Stimulated activated CD4-positive, alpha-beta T cell treated with anti-CD3 and anti-CD28 coated beads, Interleukin-12 subunit alpha, Interleukin-12 subunit beta, amount 100 ng/mL, for 4 hours (primary cell): ENCODE measurements at places on chromosomes 6 and 20.

GRCh38 chr6:81304466-81304865 lies 448.0 kb downstream of the TENT5A start:
- no peak for DNase-seq

- no peak for DNase-seq
Measured at GRCh38 chr20:20856306-20856705, 143.9 kb upstream of the RALGAPA2 start.

GRCh38 chr6:33688006-33688405 lies 23.5 kb downstream of the UQCC2 start:
- DNase-seq, result no peak

DNA sequence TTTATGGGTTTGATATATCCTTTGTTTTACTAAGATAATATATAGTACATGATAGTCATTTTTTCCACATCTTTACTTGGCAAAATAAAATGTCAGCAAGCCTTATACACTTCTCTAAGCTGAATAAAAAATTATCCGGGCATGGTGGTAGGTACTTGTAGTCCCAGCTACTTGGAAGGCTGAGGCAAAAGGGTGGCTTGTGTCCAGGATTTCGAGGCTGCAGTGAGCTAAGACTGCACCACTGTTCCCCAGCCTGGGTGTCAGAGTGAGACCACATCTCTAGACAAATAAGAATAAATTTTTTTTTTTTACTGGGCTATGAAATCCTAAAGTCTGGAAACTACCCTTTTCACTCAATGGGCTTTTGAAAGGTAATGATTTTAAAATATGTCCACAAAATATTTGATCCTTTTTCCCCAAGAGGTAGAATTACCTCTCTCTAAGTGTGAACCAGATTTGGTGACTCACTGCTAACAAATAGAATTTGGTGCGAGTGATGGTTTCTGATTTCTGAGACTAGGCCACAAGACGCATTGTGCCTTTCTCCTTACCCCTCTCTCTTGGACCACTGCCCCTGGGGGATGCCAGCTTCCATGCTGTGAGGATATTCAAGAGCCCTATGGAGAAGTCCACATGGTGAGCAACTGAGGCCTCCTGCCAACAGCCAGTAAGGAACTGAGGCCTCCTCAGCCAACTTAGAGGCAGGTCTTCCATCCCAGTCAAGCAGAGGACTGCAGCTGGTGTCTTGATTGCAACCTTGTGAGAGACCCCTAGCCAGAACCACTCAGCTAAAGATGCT lies 84.2 kb upstream of the ZNFX1 start:
- DNase-seq, result no peak

DNA sequence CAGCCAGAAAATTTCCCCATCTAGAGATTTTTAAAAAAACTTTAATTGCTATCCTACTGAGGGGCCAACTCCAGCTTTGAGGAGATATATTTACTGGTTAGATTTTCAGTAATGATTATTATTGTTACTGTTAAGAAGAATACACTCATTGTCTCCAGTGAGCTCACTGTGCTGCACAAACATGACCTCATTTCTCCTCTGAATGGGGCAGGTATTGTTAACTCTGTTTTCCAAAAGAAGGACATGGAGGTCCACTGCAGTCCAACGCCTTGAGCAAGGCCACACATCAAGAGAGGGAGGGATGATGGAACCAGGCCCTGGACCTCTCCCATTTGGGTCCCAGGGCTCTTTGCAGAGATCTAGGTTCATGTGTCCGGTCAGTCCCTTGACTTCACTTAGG lies 13.9 kb upstream of the SCUBE3 start:
- DNase-seq, result no peak

DNA sequence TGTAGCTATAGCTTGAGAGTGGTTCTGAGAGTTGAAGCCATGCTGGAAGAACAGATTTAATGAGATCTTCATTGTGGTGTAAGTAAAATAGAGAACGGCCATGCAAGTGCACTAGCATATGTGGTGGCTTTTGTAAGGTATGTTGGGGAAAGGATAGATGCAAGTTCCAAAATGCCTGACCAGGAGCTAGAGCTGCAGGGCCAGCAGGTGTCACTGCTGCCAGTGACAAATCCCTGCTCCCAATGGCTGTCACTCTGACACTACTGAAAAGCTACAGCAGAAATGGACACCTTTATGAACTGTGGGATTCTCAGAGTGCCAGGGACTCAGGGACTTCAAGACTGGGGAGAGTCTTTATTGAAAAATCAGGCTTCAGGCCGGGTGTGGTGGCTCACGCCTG lies 23.1 kb upstream of the VIP start:
- no peak for DNase-seq

DNA sequence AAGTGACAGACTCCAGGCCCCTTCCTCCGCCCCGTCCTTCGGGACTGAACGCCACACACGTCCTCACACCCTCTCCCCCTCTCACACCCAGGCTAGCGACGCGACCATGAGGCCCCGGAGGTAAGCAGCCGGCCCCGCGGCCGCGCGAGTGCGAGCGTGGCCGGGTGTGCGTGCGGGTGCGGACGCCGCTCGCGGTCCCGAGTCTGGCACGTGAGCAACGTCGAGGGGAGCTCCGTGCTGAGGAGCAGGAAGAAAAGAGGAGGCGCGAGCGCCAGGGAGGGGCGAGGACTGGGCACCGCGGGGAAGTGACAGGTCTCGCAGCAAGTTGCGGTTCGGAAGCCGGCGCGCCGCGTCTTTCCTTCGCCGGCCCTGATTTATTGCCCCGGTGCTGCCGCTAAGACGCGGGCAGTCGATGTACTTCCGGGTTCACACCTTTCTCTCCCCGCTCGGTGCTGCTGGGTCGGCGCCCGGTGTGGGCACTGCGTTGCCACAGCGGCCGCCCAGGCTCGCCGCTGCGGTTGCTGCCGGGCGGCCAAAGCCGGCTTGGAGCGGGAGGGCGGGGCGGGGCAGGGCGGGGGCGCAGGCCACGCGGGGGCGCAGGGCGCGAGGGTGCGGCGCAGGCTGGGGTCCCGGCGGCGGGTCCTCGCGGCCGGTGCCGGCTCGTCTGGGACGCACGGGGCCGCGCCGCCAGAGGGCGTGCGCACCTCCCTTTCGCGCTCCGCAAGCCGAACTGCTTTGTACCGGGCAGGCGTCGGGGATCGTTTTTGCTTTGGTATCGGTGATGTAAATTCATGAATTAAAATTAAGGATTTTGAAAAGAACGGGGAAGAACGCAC lies 15.8 kb upstream of the LIN28B start:
- DNase-seq, result peak; percentile 32

GRCh38 chr6:33923857-33924514 lies 120.2 kb upstream of the MLN start:
- no peak for DNase-seq

DNA sequence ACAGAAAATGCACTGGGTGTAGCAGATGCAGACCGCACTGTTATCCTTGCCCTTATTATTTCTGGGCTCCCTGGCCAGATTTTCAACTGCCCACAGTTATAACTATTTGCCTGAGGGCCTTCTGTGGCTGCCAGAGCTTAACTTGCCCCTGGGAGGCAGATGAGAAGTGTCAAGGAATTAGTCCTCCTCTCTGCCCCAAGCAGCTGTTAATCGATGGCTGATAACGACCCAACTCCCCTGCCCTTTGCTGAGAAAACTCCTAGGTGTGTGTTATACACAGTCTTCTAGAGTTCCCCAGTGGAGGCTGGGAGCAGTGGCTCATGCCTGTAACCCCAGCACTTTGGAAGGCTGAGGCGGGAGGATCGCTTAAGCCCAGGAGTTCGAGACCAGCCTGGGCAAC lies 44.4 kb upstream of the SHLD1 start:
- DNase-seq, result no peak

GRCh38 chr6:98842342-98843180 lies 8.2 kb downstream of the POU3F2 start:
- no peak for DNase-seq

DNA sequence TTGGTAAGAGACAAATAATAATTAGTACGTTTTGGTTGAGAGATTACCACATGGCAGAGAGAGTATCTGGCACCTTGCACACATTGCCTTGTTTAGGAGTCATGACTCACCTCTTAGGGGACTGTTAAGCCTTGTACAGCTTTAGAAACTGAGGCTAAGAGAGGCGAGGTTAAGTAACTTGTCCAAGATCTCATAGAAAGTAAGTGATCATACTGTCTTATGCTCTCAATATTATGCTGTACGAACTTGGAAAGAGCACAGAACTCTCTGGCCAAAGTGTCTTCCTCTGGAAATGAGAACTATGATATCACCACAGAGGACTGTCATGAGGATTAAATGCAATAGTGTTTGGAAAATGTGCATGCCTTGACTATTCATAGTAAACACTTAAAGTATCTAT lies 249.0 kb downstream of the UTRN start:
- DNase-seq, result no peak

DNA sequence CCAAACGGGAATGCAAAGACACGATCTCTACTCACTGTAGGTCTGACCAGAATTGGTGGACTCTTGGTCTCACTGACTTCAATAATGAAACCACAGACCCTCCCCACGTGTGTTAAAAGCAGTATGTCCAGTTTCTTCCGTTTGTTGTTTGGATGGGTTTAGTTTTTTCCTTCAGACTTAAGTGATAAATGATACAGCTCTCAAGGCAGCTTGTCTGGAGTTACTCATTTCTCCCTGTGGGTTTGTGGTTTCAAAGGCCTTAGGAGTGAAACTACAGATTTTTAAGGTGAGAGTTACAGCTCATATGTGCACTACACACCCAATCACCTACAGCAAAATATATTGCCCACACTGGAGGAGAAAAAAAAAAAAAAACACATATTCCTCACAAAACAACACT lies 86.7 kb upstream of the STMND1 start:
- DNase-seq, result no peak

- DNase-seq, result no peak
Measured at GRCh38 chr6:158175111-158175510, 7.0 kb downstream of the GTF2H5 start.

DNA sequence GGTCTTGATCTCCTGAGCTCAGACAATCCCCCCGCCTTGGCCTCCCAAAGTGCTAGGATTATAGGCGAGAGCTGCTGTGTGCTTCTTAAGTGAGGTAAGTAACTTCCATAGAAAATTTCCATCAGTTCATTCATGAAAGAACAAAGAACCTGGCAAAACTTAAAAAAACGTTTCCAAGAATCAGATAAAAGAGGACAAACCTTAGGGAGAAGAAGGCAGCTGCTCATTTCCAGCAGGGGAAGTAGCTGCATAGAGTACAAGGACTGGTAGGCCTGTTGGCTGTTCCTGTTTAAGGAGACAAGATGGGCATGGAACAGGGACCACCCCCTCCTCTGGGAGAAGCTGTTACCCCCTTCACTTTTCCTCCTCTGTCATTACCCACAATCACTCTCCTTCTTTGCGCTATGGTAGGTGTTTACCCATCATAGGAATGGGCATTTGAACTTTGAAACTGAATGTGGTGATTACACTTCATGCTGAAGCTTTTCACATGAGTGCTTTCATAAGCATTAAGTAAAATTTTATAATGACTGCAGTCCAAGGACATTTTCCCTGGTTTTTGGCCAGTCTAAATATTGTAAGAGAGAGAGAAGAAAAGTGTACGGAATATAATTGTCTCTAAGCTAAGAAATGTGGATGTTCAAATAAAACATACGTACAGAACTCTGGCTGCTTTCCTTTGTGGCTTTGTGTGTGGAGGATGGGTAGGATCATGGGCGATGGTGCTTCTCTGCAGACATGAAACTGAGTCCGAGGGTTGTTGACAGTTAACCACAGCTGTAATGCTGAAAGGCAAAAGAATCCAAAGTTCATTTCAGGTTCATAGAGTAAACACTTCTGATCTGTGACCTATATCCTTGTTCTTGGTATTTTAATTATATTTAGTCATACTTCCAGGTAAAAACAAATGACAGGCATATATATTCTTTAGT lies 56.4 kb downstream of the CCN2 start:
- no peak for DNase-seq

DNA sequence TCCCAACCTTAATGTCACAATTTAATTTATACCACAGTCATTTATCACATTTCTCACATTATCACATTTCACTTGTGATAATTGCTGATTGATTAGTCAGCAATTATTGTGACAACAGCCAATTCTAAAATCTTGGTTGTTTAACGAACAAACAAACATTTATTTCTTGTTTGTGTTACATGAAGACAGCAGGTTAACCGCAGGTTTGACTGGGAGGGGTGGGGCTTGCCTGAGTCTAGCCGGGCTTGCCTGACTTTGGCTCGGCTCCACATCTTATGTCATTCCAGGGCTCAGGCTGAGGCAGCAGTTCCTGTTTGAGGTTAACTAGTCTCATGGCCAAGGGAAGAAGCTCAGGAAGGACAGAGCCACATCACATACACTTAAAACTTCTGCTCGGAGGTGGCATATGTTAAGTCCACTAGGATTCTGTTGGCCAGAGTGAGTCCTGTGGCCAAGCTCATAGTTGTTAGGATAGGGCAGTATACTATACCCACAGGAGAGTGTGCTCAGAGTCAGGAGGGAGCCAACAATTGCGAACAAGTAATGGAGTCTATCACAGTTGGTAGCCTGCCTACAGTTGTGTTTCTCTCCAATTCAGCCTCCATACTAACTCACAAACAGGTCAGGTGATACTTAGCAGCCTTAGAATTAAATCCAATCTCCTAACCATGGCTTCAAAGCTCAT lies 90.0 kb upstream of the IFNGR1 start:
- DNase-seq, result no peak

GRCh38 chr20:2140561-2140960 lies 38.9 kb downstream of the STK35 start:
- DNase-seq, result no peak

- no peak for DNase-seq
Measured at GRCh38 chr20:16236589-16237241, 336.5 kb downstream of the KIF16B start.

- no peak for DNase-seq
Measured at GRCh38 chr20:10264166-10264558, 45.5 kb downstream of the SNAP25 start.

- DNase-seq, result no peak
Measured at GRCh38 chr6:93639126-93639525, 219.8 kb upstream of the EPHA7 start.

GRCh38 chr6:105757512-105758200 lies 328.5 kb upstream of the PRDM1 start:
- DNase-seq, result no peak

- DNase-seq, result no peak
Measured at GRCh38 chr20:33263784-33264183, 19.2 kb upstream of the BPIFB1 start.

GRCh38 chr6:87731818-87732661 lies 30.0 kb upstream of the AKIRIN2 start:
- no peak for DNase-seq
